ENCODE measurements at places on chromosomes 16 and 17.

DNA sequence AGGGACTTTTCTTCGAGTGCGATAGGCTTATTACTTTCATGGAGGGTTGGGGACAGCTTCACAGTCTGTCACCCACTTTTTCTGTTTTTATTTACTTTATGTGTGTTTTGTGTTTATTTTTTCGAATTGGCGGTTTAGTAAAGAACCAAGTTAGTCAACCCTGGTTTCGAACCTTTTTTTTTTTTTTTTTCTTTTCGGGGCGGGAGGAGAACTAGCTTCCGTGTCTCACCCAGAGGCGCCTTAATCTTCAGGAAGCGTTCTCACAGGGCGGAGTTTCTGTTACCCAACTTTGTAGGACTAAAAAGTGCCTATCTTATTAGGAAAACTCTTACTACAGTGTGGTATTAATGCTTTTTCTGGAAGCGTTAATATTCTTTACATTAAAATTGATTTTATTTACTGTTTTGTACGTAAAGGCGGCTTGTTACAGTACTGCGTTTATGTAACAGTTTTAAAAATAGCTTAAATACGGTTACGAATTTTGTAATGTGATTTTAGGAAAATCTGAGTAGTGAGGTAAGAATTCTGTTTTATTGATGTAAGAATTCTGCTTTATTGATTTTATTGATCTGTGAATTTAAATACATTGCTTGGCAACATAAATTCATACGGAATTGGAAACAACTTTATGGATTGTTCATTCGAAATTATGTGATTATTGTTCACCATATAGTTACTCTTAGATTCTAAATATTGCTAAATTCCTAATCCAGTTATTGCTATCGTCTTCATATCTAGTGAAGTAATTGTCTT, 885 bp downstream of the ZNF207 start:
- no peak for DNase-seq

DNA sequence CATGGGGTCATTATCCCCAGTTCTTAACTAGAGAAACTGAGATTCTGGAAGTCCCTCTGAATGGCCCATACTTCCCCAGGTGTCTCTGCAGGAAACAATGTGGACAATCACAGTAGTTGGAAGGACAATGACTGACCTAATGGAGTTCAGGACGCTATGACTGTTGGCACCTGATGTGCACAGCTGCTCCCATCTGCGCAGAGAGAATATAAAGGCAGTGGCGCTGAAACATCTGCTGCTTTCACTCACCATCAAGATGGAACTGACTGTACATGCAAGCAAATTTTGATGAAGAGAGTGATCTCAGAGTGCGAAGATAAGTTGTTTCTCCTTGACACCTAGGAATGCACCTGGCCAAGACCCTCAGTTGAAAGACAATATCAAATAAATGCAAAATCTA, 395.7 kb upstream of the ASIC2 start:
- no peak for DNase-seq

GRCh38 chr16:9797306-9797705, 384.9 kb downstream of the GRIN2A start:
- peak; percentile 36 for DNase-seq

DNA sequence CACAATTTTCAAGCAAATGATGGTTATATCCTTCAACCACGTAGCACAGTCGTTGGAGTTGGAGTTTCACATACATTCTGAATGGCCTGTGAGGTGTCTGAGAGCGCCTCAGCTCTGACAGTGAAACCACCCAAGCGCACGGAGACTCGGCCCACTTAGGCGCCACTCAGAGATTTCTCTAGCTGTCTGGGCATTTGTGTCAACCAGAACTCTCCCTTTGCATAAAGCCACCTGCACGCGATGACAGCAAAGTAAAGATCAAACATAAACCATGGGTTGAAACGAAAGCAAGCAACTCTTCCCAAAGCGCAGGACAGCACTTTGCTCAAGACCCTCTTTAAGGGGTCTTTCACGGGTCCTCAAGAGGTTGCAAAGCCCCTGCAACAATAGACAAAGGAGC, 533 bp downstream of the SLC6A4 start:
- DNase-seq = no peak

DNA sequence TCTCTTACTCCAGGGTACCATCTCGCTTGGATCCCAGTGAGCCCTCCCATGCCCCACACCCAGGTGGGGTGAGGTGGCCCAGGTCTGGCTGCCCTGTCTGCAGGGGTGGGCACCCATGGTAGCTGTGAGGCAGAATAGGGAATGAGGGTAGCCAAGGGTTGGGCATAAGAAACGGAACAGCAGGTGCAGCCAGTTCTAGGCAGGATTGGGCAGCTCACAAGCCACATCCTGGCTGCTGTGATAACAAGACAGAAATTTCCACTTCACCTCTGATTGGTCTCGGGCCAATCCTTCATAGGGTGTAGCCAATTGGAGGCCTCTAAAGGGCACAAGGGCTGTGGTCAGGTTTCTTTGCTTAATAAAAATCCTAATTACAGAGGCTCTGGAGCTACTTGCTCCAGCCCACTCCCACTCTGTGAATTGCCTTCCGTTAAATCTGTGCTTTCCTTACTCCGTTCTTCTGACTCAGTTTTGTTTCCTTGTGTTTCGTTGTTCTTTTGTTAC, 1.5 kb upstream of the ARHGDIG start:
- DNase-seq = no peak

GRCh38 chr17:60080545-60080944, 1.8 kb upstream of the HEATR6 start:
- DNase-seq = no peak

DNA sequence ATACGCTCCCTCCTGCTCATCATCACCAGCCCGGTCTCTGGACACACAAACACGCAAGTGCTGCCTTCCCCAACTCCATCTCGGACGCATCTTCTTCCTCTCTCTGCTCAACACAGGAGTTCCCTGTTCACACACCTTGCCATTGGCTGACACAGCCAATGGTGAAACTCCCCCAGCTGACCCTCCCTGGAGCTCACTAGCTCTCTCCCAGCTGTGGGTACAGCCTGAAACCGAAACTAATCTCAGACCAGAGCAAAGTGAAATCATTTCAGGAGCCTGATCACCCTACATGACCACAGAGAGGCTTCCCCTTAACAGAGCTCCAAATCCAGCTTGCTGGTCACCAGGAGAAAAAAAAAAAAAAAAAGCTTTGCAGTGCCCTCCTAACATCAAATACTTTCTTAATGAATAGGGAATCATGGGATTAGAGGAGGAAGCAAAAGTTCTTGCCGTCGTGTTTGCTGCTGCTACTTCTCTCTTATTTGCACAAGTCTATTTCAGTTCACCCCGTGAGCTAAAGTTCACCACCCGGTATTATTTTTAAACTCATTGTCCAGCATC, 8.3 kb downstream of the CUEDC1 start:
- no peak for DNase-seq

GRCh38 chr17:74687886-74688285, 24.8 kb downstream of the CD300LF start:
- no peak for DNase-seq

GRCh38 chr17:75319904-75320691, 30.9 kb upstream of the SLC25A19 start:
- no peak for DNase-seq

DNA sequence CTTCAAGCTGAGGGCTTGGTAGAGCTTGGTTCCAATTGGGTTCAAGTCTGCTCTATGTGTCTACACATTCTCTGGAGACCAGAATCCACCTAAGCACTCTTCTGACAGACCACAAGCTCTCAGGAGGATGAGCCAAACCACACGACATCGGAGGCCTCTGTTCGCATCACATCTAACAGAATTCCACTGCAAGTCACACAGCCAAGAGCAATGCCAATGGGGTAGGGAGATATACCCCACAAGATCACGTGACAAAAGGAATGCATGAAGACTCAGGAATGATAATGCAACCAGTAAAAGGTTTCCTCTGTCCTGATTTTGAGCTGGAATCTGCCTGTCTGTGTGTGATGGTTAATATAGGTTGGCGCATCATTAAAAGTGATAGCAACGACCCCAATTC, 46.6 kb upstream of the RPL38 start:
- DNase-seq = no peak

DNA sequence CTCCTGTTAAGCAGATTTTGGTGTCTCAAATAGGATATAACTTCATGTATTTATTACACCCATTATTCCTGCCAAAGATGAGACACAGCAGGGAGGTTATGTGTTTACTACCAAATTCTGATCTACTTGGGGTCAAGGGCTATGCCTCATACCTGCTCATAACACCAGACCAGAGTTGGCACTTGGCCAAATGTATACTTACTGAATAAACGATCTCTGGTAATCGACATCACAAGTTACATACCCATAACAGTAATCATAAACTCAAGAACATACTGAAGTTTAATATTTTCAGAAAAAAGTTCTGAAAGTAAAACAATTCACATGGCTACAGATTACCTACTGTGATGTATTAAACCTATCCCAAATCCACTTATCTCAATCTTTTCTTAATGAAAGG, 2.9 kb downstream of the TMEM170A start:
- no peak for DNase-seq

- DNase-seq = no peak
These were observed 77.3 kb upstream of the CBX4 start for GRCh38 chr17:79916506-79916905.

- DNase-seq = no peak
These were observed 534 bp downstream of the GPATCH8 start for GRCh38 chr17:44502598-44503146.

DNA sequence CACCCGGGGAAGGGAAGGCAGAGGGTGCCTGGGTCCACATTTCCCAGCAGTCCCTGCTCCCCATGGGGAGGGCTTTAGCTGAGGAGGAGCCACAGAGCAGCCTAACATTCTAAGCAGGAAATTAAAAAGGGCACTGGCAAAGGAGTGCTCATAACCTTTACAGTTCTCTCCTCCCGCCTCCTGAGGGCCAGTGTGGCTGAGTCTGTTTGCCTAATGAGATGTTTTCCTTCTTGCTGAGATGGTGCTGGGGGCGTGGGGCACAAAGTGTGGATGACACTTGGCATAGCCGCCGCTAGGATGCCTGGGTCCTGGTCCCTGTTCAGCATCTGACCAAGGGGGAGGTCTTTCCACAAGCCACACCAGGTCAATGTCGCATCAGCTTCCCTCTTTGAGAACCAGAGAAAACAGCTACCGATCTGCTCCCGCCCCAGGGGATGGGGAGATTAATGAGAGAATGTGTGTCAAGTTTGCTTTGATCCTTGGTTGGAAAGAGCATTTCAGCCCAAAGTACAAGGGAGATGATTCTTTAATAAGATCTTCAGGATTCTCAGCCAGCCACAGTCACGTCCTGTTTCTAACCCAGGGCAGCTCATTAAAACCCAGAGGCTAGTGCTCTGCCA, 5.8 kb downstream of the KIF18B start:
- DNase-seq = no peak

- DNase-seq = no peak
These were observed 146.0 kb downstream of the CDH11 start for GRCh38 chr16:64975821-64976220.

DNA sequence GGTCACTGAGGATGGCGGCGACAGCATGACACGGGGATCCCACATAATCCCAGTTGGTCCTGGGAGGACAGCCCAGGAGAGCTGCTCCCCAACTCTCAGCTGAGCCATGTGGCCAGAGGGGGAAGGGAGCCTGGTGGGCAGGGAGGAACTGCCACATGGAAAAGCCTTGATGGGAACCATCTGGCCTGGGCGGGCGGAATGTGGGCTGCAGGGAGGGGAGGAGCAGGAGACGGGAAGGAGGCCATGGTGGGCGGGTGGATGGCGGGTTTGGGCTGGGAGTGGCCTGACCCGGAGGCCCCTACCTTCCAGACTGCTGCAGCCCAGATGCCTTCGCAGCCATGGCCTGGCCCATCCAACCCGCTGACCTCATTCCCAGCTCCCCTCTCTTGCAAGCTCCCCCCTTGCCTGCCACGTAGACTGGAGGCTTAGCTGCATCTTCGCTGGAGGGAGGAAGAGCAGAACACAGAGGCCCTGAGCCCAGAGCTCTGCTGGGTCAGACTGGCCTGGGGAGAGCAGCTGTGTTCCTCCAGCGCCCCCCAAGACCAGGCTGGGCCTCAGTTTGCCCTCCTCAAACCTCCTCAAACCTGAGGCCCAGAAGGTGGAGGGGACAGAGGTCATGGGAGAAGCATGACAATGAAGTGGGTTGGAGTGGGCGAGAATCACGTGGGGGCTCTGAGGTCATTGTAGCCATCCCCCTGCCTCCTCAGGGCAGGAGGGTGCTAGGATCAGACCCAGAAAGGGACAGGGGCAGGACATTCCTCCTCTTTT, 8.2 kb upstream of the COL1A1 start:
- no peak for DNase-seq
